T-cell (primary cell): ENCODE measurements at places on chromosomes 7 and 10. TPM values are rescaled to one million over a fixed set of nuclear protein-coding genes. Genes with fewer than 3 reads are reported as not detected.

The KAZALD1 gene
- not detected for total RNA-seq

The GFRA1 gene
- 0.20 TPM for total RNA-seq

The DOCK4 gene
- 1.4 TPM for total RNA-seq

The CYP26C1 gene
- 0.40 TPM for total RNA-seq

The GBX1 gene
- total RNA-seq: not detected

The CACNB2 gene
- not detected for total RNA-seq

The OR2A42 gene
- not detected for total RNA-seq

DNA sequence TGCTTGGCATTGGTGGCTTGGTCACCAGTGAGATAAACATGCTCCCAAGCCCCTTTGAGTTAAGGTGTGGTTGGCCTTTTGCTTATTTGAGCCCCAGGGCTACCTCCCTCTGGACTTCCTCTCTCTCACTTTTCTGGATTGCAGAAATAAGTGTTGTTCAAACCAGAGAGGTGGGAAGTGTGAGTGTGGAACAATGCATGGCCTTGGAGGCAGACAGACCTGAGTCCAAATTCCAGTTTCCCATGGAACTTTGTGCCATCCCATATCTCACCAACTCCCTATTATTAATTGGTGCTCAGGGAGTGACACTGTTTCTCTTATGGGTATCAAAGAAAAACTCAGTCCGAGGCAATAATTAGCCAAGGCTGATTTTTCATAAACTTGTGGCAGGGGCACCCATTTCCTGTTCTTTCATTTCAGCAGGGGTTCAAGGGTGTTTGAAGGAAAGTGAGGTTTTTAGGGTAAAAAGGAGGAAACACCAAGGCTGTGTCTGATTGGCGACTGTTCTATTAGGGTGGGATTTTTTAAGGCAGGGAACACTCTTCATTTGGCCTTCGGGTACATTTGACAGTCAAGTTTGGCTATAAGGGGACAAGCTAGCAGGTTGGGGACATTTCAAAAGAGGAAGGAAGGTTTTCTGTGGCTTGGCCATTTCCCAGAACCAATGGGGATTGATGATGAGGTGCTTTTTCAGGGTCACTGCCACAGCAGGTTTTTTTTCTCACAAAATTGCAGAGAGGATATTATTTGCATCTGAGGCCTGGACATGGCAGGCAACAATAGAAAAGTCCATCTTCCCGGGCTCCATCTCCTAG, 148.8 kb upstream of the NPY start:
- no peak for DNase-seq

DNA sequence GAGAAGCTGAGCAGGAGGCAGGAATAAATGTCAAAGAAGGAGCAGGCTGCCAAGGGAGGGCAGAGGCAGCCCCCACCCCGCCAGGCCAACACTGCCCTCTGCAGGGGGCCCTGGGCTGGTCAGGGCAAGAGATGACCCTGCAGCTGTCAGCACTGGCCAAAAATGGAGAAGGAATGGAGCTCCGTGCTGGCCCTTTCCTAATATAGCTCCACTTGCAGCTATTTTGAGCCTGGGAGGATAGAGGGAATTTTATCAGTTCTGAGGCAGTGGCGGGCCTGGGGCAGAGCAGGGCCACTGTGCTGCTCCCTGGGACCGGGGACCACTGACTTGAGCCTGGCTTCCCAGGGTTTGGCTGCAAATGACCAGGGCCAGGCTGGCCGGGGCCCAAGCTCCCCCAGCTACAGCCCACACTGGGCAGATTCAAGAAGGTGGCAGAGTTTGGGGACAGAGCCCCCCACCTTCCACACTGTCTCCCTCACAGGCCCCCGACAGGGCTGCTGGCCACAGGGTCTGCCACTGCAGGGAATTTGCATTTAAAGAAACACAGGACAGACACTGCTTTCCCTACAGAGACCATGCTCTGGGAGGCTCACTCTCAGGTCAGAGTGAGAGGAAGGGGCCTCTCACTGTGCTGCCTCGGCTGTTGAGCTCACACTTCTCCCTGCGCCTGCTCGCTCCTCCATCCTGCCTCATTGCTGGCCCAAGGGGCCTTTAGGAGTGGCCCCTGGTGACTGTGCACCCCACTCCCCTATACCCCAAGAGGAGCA, 16.2 kb downstream of the LDB3 start:
- DNase-seq: no peak

DNA sequence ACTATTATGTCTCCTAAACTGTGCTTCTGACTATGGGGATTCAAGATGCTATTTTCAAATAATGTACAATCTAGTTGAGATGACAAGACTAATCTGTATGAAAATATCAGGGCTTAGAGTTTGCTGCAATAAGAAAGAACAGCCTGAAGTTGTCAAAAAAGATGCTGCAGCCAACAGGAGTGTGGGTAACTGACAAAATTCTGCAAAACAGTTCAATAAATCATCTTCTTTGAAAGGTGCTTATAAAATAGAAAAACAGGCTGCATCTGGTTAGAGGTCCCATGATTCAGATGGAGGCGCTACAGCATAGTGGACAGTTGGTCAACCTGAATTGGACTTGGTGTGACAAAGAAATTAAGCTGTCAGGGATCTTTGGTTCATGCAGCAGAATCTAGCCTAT, 511.0 kb downstream of the XPNPEP1 start:
- DNase-seq: no peak

- no peak for DNase-seq
Observed at GRCh38 chr7:78296046-78296597, 497.5 kb downstream of the PHTF2 start.

DNA sequence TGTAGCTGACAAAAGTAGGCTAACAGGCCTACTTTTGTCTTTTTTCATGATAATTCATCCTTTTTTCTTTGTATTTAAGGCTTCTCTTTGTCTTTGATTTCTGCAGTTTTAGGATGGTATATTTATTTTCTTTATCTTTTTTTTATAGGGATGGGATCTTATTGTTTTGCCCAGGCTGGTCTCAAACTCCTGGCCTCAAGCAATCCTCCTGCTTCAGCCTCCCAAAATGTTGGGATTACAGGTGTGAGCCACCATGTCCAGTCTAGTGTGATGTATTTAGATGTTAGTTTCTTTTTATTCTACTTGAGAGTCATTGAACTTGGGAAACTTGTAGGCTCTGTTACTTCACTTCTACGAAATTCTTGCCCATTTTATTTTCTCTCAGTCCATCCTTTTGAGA, 35.4 kb downstream of the TRIM24 start:
- DNase-seq: no peak

DNA sequence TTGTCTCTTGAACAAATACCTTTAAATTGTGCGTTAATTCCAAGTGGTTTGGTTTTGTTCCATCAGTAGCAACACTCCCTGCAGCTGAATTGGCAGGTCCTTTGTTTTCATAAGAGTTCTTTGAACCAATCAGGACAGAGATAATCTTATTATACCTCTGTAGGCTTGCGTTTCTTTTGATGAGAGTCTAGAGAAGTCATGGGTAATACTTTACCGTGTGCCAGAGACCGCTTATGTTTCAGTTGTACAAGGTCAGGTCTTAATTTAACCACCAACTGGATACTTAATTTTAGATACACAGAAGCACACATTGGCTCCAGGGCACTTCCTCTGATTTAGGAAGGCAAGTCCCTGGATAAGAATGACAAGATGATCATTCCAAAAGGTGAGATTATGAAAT, at the start of gene ASB15:
Gene ASB15 (plus strand): TSS at position 292 of the 400 bp plus-strand sequence. CDS start 12,682 bp downstream, outside the sequence.
- DNase-seq: no peak

DNA sequence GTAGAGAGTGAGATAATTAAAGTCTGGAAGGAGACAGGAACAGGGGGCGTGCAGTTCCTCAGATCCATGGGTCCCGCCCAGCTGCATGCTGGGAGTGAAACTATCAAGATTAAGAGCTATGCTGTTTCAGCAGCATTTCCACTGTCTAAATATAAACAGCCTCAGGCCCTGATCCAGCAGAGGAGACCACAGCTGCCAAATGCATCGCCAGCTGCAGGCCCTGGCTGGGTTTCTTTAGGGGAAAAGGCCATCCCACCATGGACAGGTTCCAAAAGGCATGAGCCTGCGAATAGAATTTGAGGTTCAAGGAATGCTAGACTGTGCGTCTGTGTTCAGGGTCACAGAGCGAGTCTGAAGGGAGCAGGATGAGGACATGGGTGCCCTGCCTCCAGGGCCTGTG, 411.4 kb downstream of the PAXIP1 start:
- no peak for DNase-seq

- no peak for DNase-seq
Observed at GRCh38 chr10:112519133-112519761, 72.2 kb downstream of the VTI1A start.

- DNase-seq: no peak
Observed at GRCh38 chr10:19756919-19757318, 59.3 kb upstream of the PLXDC2 start.

- DNase-seq: no peak
Observed at GRCh38 chr10:32054094-32054493, 2.1 kb downstream of the KIF5B start.

- no peak for DNase-seq
Observed at GRCh38 chr10:112834751-112835181, 115.3 kb upstream of the TCF7L2 start.

GRCh38 chr10:125097409-125098070, 62.8 kb downstream of the CTBP2 start:
- DNase-seq: no peak

DNA sequence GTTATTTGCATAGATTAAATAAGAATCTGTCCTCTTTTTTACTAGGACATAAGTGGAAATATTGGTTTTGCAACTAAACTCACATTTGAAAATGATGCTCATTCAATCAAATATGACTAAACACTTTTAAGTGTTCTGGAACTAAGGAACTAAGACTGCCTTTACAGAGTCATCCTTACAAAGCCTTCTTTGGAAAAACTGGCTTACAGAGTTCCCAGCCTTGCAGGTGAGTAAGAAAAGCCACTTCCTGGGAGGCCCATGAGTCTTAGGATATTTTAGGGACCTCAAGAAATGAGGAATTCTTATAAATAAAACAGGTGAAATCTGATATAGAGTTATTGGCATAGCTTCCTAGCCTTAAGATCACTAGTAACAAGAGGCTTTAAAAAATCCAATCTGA, 135.5 kb downstream of the ALOX5 start:
- no peak for DNase-seq

GRCh38 chr7:108459922-108460551, 3.8 kb upstream of the NRCAM start:
- peak; percentile 21 for DNase-seq

DNA sequence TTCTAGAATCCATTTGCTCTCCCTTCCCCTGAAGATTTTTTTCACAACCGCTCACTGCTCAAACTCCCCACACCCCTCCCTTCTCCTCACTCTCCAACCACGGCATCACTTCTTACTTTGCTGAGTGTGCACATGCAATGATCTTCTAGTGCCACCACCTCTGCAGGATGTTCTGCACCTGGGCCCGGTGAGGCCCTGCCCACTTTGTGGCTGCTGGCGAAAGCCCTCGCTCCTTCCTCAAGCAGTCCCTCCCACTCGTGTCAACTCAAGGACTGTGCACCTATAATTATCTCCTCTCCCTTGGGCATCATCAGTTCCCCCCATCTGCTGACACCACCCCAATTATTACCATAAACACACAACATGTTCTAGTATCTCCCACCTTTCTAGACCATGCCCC, 91.0 kb upstream of the LANCL2 start:
- DNase-seq: no peak

DNA sequence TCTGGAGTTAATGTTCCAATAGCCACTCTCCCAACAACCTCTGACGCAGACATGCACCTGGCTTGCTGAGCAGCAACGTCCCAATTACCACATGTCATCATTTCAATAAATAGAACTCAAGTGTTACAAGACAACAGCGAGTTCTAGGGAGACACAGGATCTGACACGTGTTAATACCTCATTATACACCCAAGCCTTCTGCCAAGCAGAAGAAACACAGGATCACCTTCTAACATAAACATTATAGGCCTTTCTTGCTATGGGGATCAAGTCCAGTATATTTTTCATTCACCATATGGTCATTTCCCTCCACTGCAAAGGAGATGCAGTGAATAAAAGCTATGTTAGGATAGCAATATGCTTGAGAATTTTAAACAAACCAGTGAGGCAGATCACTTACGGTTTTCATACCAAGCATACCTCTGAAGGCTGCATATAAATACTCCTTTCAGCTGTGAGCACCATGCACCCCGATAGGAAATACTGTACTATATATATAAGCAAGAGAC, 74.2 kb downstream of the JAZF1 start:
- no peak for DNase-seq

DNA sequence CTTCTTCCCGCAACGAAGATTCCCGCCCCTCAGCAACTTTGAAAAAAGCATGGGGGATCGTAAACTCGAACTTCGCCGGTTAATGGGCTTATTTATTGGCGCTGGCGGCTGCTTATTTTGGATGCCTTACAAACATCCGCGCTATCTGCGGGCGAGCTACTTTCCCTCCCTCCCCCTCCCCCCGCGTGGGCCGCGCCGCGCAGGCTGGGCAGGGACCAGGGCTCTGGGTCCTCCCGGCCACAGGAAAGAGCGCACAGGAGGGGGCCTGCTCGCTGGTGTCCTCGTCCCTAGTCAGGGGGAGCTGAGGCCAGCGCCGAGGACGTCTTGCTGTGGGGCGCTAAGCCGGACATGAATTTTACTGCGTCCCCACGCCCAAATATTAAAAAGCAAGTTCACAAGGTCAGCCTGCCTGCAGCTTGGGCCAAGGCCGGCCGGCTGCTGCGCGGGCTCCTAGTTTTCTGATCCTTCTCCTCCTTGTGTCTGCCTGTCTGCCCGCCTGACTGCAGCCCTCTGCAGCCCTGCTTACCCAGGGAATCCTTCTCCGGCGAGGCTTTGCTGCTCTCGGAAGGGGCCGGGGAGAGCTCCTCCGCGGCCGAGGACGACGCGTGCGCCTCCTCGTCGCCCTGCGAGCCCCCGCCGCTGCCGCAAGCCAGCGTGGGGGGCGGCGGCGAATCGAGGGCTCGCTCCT, 1.2 kb downstream of the HOXA10 start:
- DNase-seq: no peak

DNA sequence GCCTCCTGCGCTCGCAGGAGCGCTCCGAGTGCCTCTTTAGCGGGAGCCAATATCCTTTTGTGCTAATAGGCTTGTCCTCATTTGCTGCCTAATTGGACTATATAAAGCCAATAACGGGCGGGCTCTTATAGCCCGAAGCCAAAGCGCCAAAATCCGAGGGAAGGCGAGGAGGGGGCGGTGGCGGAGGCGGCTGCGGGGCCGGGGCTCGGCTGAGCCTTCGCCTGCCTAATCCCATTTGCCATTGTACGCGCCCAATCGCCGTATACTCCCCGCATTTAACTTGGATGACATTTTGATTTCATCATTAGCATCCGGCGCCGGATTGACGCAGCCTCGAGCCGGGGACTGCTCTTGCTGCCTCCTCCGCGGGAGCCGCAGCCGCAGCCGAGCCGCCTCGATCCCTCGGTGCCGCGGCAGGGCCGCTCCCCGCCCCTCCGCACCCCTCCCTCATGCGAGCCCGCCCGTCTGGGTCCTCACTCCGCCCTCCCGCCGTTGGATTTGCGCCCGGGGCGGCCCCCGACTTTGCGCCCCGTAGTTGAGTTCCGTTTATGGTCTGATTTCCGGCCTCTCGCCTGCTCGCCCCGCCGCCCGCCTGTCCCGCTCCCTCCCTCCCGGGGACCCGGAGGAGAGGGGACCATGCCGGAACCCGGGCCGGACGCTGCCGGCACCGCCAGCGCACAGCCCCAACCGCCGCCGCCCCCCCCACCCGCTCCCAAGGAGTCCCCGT, at the start of gene HMX3:
Gene HMX3 (plus strand): TSS at position 556 of the 727 bp plus-strand sequence. CDS start 81 bp downstream, at position 637.
- peak; percentile 60 for DNase-seq

- no peak for DNase-seq
Observed at GRCh38 chr7:43876976-43877745, 7.8 kb upstream of the MRPS24 start.
